ENCODE measurements at places on chromosomes 1 and 21.

GRCh38 chr1:86000601-86001000, 156.0 kb downstream of the COL24A1 start:
- peak; percentile 43 for DNase-seq

GRCh38 chr1:60765204-60765603, 317.2 kb upstream of the NFIA start:
- DNase-seq = peak; percentile 36

DNA sequence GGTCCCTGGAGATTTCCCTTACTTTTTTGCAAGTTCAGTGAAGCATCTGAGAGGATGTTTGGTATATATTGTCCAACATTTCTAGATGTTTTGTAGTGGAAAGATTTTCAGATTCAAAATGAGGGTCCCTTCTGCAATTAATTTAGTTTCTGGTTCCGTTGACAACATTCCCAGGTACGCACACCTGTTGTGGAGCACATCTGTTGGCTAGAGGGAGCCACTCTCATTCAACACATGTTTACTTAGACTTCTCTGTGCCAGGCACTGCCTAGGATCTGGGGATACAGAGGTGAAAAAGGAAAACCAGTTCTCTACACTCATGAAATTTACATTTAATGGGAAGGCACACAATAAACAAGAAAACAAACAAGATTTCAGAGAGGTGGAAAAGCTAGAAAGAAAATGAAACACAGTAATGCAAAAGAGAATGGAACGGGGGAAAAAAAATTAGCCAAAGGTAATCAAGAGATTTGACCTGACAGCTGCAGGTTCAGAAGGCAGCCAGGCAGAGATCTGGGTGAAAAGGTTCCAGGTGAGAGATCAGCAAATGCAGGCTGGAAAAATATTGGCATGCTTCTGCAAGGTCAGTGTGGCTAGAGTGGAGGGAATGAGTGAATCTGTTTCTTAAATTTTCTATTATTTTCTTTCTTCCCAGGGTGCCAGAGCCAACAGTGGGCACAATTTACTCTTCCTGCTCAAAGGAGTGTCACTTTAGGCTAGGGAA, 48.4 kb upstream of the KAZN start:
- no peak for DNase-seq

DNA sequence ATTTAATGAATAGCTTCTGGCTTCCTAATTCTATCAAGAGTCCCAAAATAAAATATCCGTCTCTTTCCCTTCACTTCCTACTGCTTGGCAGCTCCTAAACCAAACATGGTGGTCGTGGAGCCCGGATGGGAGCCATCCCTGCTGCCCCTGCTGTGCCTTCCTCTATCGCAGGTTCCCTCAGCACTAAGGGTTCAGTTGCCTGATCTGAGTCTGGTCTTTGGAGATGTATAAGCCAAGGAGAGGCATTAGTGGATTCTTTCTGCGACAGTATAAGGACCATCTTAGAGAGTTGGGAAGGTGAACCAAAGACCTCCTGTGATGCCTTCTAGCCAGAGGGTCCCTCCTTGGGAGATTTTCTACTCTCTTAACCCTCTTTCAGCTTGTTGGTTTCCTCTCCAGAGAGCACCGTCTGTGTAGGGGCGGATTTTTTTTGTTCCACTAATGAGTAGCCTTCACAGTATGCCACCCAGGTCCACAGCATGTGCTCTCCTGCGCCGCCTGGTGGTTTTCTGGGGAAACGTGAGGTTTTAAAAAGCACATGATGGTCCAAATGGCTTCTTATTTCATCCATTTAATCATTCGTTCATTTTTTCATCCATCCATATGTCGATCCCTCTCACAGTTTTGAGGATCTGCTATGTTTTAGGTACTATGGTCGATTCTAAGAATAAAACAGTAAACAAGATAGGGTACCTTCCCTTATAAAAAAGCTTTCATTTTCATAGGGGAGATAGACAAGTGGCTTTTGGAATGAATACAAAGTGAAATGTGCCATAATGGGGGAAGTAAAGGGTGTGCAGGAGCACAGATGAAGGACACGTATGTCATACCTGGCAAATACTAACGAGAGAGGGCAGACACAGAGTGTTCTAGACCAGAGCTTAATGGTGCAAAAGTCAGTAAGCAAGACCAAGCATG, 71.0 kb downstream of the NFASC start:
- DNase-seq = peak; percentile 56

GRCh38 chr1:155703216-155703615, 14.3 kb downstream of the DAP3 start:
- no peak for DNase-seq

DNA sequence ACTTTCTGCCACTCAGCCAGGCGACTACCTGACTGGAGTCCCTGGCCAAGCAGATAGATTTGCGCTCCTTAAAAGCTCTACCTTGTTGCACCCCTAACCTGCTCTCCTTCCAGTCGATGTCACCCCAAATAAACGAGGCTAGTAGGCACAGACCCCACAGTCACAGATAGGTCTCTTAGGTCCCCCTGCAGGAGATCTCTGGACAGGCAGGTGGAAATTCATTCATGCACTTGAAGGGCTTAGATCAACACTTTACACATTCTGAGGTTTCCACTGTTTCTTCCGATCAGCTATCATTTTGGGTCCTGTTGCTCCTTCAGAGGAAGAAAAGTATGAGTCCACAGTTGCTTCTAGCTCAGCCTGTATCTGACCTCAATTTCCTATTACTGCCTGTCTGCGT, 272.6 kb upstream of the FMN2 start:
- DNase-seq = no peak

- no peak for DNase-seq
Measured at GRCh38 chr21:33232291-33233034, 2.7 kb downstream of the IFNAR2 start.

DNA sequence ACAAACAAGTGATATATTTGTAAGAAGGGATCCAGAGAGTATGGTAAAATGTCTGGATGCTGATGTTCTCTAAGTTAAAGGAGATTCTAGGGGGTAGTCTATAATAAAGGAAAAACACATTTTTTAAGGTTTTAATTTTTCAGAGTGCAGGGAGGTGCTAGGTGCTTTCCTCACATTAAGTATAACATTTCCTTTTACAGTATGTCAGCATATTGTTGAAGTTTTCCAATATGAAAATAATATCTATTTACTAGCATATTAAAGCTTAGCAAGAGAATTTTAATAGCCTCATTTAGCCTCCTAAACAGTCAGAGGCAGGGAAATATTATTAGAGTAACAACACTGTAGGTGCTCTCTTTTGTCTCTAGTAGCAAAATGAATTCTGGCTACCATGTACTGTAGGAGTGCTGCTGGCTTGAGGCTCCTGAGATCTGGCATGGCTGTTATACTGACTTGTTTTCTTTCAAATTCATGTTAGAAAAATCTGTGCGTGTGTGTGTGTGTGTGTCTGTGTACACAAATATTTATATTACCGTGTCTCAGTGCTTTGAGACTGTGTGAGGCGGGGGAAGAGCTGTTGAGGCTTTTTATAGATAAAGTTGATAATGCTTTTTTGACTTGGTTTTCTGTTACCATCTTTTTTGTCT, 71.0 kb downstream of the POU2F1 start:
- no peak for DNase-seq

- no peak for DNase-seq
Measured at GRCh38 chr1:168811176-168811575, 82.2 kb upstream of the DPT start.

DNA sequence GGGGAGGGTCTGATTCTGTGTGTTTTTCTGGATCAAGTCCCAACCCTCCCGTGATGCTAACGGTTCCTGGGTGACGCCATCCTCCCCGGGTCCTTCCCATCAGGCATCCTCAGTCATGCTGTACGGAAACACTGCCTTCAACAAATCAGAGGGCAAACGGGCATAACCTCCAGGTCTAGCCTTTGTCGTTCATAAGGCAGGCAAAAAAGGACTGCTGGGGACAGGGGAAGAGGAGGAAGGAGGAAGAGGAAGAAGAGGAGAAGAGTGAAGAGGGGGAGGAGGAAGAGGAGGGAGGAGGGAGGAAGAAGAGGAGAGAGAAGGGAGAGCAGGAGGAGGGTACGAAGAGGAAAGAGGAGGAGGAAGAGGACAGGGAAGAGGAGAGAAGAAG, 84.4 kb downstream of the ITPKB start:
- no peak for DNase-seq

DNA sequence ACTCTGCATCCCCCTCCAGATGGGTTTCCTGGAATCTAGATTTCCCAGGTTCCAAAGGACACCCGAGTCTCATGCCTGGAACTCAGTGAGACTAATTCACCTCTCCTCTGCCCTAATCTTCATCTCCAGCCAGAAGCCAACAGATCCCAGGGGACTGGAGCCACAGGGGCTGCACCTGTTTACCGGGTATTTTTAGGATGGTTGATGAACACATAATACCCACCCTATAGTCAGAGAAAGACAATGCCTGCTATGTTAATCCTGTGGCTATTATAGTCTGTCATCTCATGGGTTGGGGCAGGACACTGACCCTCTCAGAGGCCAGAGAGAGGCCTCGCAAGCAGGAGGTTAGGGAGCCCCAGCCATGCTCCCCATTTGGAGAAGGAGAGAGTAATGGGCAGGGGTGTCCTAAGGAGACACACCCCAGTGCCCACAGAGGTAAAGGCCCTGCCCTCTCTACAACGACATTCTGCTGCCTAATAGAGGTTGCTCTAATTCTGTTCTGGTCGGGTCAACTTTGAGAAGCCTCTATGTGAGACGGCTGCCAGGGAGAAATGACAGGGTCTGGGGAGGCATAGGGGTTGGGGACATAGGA, 1.0 kb upstream of the TNNI1 start:
- no peak for DNase-seq

DNA sequence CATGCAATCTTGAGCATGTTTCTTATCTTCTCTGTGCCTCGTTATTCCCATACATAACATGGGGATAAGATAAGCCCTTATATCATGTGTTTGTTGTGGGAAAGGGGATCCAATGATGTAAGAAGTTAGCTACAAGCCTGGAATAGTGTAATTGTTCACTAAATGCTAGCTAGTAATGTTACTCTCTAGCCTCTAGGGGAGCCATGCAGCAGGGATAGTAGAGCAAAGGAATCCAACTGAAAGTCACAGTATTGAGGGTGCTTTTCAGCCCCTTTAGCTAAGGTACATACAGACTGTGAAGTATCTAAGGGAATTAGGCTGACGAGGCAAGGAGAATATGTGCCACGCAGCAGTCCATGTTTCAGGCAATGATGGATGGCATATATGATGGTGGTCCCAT, 46.9 kb downstream of the IL23R start:
- DNase-seq = peak; percentile 24

DNA sequence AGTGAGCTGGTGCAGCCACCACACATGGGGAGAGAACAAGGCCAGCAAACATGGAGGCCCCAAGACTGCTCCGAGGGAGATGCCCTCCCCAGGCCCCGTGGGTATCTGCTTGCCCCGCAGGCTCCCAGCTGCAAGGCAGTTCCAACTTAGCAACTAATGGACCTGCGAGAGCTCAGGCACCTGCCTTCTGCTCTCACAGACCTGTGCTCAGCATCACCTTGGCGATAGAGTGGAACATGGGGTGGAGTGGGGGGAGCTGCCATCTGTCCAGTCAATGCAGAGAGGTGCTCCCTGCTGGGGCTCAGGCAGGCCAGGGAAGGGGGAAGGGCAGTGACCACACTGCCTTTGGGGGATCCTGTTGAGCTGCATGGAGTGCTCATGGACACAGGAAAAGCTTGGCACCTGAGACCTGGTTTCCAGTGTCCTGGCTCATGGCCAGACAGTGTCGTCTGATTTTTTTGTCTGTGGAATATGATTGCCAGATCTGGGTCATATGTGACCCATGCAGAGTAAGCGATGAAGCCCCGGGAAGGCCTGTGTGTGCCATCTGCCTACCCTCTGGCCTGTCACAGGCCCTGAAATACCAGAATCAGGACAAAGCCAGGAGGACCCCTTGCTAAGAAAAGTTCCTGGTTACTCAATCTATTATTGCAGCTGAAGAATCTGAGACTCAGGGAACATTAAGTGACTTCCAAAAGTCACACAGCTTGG, 39.9 kb upstream of the TENT5C start:
- DNase-seq = no peak

- DNase-seq = no peak
Measured at GRCh38 chr21:35348686-35349085, 299.6 kb upstream of the RUNX1 start.

DNA sequence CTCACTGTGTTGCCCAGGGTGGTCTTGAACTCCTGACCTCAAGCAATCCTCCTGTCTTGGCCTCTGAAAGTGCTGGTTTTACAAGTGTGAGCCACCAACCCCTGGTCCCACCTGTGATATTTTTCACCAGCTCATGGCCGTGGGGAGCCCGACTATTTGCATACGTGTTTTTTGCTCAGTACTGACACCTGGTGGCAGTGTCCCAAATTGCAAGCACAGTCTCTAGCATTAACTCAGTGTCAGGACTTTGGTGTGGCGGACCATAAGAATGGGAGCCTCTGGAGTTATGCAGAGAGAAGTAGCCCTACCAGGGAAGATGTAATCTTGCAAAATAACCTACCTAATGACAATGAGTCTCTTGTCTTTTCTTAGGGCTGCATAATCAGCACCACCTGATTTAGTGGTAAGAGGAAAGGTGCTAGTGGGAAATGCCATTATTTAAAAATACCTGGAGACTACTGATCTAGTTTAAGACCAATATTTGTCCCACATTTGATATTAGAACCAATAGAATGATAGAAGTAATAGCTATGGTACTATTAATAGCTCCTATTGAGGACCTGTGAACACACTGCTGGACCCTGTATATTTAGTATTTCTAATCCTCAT, 305.4 kb downstream of the DISC1 start:
- DNase-seq = no peak

DNA sequence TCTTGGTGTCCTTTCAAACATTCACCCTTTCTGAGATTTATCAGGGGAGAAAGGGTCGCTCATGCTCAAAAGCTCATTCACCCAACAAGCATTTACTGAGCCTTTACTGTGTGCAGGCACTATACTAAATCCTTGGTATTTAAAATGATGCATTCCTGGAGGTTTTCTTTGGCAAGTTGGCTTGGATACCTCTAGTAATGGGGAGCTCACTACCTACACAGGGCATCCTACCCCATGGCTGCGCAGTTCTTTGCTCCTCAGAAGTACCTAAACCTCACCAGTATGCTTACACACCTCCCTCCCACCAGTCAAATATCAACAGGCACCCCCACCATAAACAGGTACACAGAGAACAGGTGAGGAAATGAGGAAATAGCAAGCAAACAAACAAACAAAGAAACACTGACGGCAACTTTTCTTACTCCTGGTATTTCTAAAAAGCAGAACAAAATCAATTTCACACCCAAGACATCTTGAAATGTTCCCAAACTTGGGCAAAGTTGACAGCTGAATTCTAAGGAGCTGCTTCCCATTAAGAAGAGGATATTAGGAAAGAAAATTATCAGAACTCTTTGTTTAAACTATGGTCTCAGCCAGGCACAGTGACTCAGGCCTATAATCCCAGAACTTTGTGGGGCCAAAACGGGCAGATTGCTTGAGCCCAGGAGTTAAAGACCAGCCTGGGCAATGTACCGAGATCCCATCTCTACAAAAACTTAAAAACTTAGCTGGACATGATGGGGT, 104.8 kb downstream of the PSMG1 start:
- no peak for DNase-seq

DNA sequence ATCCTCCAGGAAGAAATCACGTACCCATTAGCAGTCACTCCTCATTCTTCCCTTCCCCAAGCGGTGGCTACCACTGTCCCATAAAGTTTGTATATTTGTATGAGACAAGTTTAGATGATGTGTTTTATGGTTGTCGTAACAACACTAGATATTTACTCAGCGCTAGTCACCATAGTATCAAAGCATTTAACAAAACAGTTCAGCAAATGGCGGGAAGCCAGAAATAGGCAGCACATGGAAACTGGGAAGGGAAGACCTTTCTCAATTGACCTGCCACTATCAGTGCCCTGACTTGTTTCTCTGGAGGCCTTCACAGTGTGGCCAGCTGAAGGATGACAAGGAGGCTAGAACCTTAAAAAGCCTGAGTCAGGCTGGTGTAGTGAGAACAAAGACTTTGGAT, 31.1 kb downstream of the CNST start:
- DNase-seq = peak; percentile 68

All from fibroblast of skin of scalp (primary cell).